Fibroblast of skin of left quadriceps (primary cell): ENCODE measurements at places on chromosomes 5 and 9.

- no peak for DNase-seq
Measured at GRCh38 chr5:17282283-17283120, 65.1 kb downstream of the BASP1 start.

DNA sequence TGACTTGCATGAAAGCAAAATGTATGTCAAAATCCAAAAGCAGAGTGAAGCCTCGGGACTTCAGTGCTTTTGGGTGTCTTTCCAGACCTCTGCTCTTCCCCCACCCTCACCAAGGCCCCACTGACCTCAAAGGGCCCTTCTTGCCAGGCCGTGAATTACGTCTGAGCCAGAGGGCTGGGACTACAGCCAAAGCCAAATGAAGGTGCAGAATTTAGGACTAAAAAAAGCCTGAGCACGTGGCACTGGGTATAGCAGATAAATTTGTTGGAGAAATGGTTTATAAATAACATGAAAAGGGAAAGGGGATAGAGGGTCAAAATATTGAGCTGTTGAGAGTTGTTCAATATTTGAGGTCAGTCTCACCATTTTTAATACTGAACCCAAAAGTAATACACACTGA lies 163.4 kb downstream of the GHR start:
- no peak for DNase-seq

DNA sequence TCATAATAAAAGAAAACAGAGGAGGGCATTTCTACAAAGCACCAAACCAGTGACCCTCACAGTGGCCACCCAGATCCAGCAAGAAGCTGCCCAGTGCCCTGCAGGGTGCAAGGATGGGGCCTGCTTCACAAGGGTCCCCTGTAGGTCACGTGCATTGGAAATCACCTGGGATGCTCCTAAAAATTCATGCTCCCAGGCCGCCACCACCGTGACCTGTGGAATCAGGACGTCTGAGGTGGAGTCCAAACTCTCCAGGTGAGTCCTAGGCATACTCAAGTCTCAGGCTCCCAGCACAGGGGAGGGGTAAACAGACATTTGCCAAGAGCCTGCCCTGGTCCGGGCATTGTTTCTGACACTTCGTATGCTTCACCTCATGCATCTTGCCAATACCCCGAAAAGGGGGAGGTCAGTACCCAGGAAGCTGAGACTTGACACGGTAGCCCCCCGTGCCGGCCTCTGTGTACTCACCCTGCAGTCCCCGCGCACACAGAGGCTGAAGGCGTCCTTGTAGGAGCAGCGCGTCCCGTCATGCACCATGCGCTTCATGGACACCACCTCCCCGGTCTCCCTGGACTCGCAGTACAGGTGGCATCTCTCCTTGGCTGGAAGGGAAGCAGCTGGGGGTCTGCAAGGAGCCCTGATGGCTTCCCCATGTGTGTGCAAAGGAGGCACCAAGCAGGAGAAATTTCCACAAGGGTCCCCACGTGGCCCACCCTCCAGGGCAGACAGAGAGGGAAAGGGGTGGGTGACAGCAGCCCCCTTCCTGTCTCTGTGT lies 75.5 kb downstream of the ZNF354C start:
- DNase-seq: no peak

DNA sequence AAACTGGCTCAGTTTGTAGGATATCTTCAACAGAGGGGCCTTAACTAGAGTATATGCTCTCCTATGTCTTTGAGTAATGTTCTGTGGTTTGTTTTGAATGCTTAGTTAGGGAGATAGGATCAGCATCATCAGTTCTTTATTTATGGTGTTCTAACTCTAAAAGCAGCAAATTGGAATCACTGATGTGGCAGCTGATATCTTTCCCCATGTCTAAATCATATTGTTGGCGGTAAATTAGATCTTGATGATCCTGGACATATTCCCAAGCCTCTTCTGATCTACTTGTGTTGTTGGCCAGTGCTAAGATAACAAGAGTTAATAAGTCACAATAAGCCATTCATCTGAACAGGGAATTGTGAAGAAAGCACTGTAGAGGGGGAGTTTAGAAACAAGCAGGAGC lies 332.4 kb upstream of the DAB2 start:
- DNase-seq: no peak

- DNase-seq: peak; percentile 92
Measured at GRCh38 chr5:56075361-56075760, 80.6 kb upstream of the IL6ST start.

DNA sequence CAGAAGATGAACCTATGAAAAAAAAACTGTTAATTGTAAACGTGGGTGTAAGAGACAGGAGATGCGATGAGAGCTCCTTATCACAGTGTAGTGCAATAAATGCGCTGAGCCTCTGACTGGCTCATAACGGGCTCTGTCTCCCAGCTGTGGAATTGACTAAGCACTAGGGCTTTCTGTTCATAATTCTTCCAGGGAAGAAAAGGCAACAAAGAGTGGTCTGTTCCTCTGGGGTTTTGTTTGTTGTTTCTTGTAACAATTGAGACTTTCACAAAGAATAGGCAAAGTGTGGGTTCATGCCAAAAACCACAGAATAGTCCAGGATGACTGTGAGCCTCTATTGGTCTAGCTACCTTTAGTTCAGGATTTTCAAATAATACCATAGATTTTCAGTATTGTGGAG lies 39.4 kb downstream of the UBE2QL1 start:
- DNase-seq: no peak

- no peak for DNase-seq
Measured at GRCh38 chr5:134902071-134902801, 2.7 kb upstream of the PCBD2 start.

DNA sequence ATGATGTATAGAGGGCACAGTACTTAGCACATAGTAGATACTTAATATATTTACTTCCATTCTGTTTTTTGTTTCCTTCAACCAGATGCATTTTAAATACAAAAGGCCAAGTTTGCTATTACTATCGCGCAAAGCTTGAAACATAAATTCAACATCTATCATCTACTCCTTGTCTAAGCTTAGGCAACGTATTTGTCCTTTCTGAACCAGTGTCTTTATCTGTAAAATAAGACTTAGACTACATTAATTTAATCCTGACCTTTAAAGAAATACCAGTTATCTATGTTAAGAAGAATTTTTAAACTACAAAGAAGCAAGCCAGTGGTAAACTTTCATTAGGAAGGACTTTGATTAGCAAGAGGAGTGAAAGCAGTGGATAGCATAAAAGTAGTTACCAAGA lies 173.0 kb downstream of the WDR70 start:
- DNase-seq: no peak

DNA sequence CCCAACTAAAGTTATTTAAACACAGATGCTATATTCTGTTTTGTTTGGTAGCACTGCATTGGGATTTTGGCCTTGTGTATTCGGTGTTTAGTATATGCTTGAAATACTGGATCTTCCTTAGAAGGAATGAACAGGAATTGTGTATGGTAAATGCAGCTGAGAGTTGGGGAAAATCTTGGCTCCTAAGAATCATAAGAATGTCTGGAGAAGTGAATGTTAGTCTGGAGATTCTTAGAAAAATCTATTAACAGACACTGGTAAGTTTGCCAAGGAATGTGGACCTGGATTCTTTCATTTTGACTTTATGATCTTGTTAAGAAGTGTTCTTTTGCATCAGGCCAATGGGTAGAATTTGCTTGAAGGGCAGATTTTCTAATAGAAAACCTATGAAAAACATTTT lies 38.9 kb downstream of the SNX30 start:
- peak; percentile 68 for DNase-seq

DNA sequence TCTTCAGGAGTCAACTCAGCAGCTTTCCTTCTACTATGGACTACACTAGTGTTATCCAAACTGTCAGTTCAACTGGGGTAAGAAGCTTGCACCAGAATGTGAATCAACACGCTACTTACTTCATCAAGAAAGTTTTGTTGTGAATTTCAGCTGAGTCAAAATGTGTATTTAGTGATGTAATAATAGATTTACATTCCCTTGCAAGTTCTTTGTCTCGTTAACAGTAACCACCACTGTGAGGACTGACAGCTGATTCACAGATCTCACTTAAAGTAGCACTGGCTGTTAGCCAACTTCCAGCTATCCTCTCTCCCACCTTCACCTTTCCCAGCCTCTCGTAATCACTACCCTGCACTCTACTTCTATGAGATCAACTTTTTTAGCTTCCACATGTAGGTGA lies 445.3 kb downstream of the NTRK2 start:
- DNase-seq: no peak

GRCh38 chr9:38263532-38263931 lies 129.0 kb upstream of the ALDH1B1 start:
- peak; percentile 9 for DNase-seq

DNA sequence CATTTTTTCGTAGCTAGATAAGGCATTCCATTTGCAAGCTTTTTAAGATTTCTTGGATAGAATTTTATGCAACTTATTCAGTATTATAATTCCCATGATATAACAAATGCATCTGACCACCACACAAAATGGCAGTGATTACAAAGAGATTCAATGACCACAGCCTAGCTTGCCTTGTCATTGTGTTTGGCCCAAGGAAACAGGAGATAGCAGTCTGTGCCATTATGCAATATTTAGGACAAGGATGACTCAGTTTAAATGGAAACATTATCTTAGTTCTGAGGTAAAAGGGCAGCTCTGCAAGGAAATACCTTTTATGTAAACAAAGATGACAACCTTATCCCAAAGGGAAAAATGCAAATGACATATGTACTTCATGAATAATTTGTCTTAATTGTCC lies 89.8 kb downstream of the NUDT12 start:
- no peak for DNase-seq

DNA sequence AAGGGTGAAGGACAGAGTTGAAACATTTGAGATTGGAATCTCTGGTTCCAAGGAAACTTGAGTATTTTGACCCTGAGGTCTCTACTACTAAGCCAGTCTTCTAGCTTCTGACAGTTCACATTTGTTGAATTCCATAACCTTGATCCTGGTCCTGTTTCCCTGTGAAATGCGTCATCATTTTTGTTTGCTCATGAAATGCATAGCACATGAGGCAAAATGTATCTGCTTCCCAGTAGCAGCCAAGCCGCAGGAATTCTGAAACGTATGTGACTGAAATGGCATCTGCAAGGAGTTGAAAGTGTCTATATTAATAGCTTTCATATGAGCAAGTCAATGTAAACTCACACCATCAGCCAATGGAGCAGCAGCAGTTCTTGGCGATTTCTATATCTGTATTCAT lies 307.9 kb downstream of the CSNK1G3 start:
- peak; percentile 99 for DNase-seq

DNA sequence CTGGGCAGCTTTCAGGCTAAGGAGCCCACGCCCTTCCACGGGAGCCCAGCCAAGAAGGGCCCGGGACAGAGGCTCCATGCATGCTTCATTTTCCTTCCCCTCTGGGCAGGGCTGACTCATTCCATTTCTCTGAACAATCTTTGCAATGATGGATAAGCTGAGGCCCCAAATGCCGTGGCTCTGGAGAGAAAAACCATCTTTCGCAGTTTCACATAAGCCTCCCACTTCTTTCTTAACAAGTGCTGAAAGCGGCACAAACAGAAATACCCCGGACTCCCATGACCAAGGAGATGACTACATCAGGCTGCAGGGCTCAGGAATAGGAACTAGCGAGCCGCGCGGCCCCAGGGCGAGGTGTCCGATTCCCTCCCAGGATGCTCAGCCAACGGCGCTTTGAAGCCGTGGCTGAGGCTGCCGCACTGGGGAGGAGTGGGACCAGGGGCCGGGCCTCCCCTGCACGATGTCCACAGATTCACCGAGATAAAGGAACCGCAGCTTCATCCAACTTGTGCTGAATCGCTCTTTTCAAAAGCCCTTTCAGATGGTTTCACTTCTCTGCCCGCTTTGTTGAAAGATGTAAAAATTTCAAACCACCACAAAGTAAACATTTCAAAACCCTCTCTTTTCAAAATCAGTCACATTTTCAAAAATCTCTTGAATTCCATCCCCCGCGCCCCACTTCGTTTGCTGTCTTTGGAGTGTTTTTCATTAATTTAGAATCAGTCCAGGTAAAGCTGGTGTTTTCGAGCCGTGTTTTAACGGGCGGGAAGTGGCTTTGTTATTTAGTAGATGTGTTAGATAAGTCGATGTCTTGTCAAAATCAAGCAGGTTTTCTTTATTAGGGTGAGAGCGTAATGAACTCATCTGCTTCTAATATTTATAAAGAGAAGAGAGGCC lies 96.5 kb upstream of the LMX1B start:
- DNase-seq: peak; percentile 70

GRCh38 chr9:23790351-23791260 lies 35.4 kb downstream of the ELAVL2 start:
- no peak for DNase-seq

DNA sequence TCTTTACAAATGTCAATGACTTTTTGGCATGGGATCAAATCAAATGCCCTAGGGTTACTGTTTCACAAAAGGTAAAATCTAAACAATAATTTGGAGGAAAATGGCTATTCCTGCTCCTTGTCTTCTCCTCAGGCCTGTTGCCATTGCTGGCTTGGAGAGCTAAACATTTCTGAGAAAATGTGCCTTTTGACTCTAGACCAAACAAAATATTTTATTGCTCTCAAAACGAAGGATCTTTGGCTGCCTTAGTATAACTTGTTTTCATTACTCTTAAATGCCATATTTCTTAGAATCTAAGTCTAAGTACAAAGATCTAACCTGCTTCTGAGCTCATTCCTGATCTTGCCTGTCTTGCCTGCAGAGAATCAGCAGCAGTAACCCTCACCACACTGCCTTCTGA lies 116.6 kb downstream of the MUSK start:
- no peak for DNase-seq

- no peak for DNase-seq
Measured at GRCh38 chr9:95953986-95954385, 78.5 kb downstream of the ERCC6L2 start.

DNA sequence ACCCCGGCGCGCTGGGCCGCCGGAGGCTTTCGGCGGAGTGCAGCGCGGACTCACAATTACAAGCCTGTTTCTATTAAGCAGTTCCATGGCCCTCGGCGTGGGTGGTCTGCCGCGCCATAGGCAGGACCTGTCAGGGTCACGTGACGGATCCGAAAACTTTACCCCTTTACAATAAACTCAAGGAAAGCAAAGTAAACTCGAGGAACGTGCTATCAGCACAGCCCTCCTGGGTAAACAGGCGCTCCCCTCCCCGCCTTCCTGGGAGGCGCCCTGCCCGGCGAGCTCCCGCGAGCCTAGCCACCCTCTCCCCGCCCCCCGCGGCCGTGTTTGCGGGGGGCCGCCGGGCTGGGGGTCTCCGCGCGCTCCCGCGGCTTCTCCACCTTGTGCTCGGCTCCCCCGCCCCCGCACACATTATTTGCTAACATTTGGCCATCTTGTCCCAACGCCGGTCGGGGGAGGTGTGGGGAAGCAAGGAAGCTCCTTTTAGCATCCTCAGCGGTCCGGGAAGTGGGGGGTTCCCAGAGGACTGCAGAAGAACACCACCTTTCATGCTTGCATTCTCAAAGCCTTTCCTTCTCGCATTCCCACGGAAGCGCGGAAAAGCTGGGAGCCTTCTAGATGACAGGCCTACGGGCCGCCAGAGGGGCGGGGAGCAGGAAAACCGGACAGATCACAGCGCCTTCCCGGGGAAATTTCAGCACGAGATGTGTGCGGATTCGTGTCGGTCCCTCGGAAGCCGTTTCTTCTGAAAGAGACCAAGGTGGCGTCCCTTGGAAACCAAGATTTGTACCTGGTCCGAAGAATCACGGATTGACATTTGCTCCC lies at the start of gene PTCH1:
PTCH1 (minus strand) TSS at position 238 of the 825 bp plus-strand sequence.
- no peak for DNase-seq

GRCh38 chr9:32524892-32525708 lies 896 bp downstream of the RIGI start:
- DNase-seq: no peak

GRCh38 chr5:103541114-103541513 lies 21.5 kb downstream of the NUDT12 start:
- DNase-seq: no peak
